ENCODE measurements at places on chromosomes 4 and X.

GRCh38 chr4:74490736-74491135 is 45.8 kb downstream of the AREG start:
- no peak for DNase-seq

DNA sequence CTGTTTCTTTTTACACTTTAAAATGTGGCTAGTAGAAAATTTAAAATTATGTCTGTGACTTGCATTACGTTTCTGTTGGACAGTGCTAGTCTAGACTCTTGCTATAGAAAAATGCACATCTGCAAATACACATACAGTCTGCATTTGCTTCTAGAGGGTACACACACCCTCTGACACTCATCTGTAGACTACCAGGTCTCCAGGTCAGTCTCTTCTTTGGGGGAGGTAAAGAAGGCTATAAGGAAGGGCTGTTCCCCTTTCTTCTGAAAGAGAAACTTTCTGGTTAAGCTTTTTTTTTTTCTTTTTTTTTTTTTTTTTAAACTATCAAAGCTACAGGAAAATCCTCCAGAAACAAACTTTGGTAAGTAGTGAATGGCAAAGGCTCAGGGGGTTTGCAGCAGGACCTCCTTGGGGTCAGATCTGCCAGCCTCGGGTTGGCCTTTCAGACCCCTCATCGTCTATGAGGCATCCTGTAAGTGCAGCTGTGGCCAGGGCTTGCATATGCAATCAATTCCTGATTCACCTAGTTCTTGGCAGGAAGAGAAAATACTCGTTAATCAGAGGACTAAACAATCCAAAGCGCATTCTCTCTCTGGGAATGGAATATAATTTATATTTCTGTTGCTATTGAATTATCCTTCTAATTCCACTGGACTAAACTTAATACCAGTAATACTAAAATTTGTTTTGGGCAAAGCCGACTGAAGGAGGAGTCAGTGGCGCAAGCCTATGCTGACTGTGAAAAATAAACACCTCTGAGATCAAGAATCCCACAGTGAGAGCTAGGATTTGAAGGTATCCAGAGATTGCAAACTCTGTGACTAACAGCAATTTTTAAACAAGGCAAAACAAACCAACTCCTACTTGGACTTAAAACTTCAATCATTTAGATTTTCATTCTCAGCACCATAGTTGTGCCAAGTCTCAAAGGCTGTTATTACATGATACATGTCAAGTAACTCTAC is 109.3 kb upstream of the TBC1D9 start:
- DNase-seq, result no peak

- no peak for DNase-seq
Observed at GRCh38 chrX:125758819-125759218, 407.3 kb downstream of the DCAF12L2 start.

DNA sequence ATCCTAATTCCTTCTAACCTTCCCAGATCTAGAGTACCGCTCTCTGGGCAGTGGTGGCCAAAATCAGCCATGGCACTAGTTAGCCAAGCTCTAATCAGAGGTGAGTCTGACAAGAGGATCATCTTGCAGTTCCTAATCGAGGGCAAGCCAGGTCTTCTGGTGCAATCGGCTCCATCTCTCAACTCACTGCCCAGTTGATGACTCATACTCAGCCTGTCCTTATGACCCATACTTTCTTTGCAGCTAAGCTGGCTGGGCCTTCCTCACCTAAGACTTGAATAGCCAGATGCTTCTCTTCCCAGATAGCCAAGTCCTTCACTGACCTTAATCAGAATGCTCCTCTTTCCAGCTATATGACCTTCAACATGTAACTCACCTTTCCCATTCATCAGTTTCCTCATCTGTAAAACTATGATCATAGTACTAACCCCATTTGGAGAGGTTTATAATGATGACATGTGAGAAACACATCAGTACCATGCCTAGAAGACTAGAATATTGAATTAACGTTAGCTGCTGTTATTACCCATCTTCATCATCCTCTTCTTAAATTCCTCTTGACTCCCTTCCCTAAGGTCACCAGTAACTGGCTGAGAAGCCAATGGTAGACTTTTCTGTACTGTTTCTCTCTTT is 57.1 kb downstream of the RELL1 start:
- no peak for DNase-seq

DNA sequence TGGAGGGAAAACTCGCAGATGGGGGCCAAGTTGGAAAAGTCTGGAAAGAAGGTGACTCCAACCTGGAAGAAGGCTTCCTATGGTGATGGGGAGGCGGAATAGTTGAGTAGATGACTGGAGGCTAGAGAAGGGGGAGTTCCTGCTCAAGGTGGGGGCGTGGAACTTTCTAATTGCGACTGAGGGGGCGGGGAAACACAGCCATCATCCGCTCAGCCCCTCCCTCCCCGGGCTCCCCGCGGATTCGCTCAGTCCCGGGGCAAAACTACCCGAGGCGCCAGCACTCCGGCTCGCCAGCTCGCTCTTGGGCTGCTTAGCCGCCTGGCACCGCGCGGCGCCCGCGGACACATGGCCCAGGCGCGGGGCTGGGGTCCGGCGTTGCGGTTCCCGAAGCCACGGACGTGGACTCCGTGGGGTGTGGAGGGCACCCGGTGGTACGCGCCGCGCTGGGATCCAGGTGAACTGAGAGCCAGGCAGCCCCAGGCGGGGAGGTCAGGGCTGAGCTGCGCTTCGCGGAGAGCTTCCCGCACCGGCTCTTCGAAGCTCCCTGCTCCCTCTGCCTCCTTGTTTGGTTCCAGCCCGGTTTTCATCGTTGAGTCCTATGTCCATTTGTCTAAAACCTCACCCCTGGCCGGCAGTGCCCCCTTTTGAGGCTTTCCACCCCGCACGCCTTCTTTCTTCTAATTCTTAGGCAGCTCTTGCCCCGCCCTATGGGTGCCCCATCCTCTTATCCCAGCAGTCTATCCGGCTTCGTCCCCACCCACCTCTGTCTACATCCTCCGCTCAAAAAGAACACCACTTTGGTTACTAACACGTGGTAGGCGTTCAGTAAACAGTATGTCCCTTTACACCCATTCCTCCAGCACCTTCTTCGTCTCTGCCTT is 38.9 kb downstream of the STARD8 start:
- peak; percentile 77 for DNase-seq

DNA sequence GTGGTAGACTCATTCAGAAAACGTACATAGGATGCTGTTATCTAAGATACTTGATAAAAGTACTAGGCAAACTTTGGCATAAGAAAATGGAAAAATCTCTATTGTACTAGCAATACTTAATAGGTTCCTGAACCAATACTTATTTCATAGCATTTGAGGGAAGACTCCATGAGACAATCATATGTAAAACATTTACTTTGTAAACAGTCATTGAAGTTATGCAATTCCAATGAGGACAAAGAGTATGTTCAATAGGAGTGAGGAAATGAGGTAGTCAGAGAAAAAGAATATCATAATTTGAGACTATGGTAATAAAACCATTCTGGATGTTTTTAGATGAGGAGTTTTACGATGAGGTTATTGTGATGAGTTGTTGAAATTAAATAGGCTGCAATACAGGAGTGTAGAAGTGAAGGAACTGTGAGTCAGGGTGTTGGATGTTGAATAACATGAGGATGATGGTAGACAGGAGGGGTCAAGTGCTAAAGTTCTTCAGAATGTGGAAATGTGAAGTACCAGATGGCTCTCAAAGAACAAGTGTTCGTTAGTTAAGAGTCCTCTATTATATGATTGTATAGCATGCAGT is 397.9 kb downstream of the PPP3CA start:
- DNase-seq, result no peak

- no peak for DNase-seq
Observed at GRCh38 chr4:6071959-6072720, 53.9 kb upstream of the C4orf50 start.

- DNase-seq, result peak; percentile 67
Observed at GRCh38 chrX:3713225-3713936, at the start of gene PRKX. Gene PRKX (minus strand): TSS chrX:3713649. CDS start chrX:3713253, 396 bp downstream.

DNA sequence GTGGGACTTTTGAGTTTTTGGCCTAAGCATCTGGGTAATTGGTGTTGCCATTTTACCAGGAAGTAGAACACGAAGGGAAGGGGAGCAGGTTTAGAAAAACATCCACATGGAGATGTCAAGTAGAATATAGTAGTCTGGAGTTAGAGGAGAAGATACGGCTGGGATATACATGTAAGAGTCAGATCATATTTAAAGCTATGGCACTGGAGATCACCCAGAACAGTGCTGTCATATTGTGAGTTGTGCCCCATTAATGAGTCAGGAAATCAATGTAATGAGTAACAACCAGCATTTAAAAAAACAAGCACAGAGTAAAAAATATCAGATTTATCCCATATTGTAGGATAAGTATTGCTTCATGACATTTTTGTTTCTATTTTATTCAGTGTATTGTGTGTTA is 4.2 kb downstream of the GSTCD start:
- no peak for DNase-seq

DNA sequence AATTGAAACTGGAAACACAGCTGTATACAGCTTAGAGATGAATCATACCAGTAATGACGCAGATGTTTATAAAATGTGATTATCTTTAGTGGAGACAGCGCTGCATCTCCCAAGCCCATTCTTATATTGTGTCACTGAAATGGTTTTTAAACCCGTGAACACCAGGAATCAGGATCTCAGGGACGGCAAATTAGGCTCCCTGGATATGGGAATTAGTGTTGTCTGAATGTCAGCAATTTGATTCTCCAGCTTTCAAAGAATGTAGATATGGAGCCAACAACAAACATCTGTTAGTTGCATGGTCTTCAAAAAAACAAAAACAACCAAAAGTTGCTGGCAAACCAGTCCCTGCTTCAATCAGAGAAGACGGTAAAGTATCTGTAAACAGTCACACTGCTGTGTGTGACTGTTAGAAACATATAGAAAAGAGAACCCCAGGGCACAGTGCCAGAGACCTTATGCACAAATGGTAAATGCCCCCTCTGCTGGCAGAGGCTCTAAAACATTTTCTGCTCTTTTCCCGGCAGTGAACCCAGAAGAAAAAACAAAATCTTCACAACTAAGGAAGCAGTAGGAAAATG is 351.9 kb upstream of the FTHL17 start:
- peak; percentile 69 for DNase-seq

DNA sequence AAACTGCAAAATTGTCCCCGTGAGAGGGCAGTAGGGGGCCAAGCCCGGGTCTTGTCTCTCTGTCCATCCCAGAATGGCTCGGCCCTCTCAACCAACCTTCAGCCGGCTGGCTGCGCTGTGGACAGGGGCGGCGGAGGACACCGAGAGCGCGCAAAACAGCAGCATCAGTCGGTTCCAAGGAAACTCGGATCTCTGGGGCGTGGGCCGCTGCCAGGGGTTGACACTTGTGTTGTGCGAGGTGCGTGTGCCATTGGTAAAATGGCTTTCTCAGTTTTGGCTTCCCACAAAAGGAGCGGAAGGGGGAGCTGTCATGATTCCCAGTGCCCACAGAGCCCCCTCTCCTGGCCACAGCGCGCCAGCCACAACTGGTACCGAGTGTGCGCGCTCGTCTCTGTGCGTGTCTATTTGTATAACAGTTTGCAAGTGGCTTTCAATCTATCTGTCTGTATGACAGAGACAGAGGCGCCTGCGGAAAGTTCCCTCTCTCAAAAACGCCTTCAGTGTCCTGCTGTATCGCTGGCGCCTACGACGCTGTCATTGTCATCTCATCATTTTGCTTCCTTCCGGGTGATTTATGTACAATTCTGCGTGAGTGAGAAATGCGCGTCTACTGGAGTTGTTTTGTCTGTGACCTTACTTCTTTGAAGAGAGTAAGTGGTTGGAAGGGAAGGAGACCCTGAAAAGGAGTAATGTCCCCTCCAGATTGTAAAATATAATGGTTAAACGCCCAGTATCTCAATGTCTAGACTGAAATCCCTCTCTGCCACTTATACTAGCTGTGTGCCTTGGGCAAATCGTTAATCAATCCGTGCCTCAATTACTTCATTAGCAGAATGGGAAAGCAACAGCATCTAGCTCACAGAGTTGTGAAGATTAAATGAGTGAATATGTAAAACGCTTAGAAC is 1.8 kb downstream of the DKK2 start:
- peak; percentile 9 for DNase-seq

Measured in hematopoietic multipotent progenitor cell treated with erythropoietin and hydrocortisone succinate and interleukin-3 and kit ligand, for 6 days (in vitro differentiated cells).